ENCODE measurements at places on chromosomes 1 and 21. TPM values are rescaled to one million over a fixed set of nuclear protein-coding genes. Genes with fewer than 3 reads are reported as not detected.

GRCh38 chr1:179708434-179709195, 34.5 kb upstream of the FAM163A start:
- no peaks in the 10 kb centered on the region for H3K36me3 ChIP-seq
- H3K4me3 ChIP-seq: no peak overlapping the region
- no peak overlapping the region for H3K27ac ChIP-seq
- peaks cover 3% of the 10 kb centered on the region for H3K27me3 ChIP-seq
- DNase-seq: no peak

- peaks cover 65% of the 10 kb centered on the region for H3K36me3 ChIP-seq
- H3K4me1 ChIP-seq: peaks cover 91% of the 10 kb centered on the region
- H3K4me3 ChIP-seq: peak overlapping the region; percentile 74
Measured at GRCh38 chr1:40383488-40384412, 10.2 kb downstream of the SMAP2 start.

DNA sequence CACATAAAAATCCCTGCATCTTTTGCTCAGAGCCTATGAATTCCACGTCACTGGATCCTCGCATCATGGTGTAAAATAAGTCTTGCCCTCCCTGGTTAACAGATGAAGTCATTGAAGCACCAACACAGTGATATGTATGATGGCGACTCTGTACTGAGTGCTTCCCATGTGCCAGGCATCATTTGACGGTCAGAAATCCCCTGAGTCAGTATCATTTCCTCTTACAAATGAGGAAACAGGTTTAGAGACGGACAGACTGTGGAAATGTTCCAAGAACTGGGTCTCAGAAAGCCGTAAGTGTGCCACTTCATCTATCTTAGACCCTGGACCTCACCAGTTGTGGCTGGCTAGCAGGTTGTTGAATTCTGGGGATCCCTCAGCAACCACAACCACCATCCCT, 5.1 kb upstream of the OLFML2B start:
- DNase-seq: no peak
- H3K4me1 ChIP-seq: peaks cover 4% of the 10 kb centered on the region
- H3K4me3 ChIP-seq: no peak overlapping the region
- H3K27ac ChIP-seq: no peak overlapping the region
- peaks cover 33% of the 10 kb centered on the region for H3K27me3 ChIP-seq
- H3K36me3 ChIP-seq: no peaks in the 10 kb centered on the region

Gene PGLYRP4
- total RNA-seq: not detected

- no peak overlapping the region for H3K27ac ChIP-seq
- H3K4me1 ChIP-seq: peaks cover 15% of the 10 kb centered on the region
- H3K4me3 ChIP-seq: peak overlapping the region; percentile 33
- H3K27me3 ChIP-seq: peaks cover 9% of the 10 kb centered on the region
Measured at GRCh38 chr1:223133824-223134435, 9.1 kb downstream of the TLR5 start.

GRCh38 chr1:222557148-222557547, 9.2 kb upstream of the HHIPL2 start:
- no peak overlapping the region for H3K27ac ChIP-seq
- H3K4me1 ChIP-seq: no peaks in the 10 kb centered on the region
- H3K27me3 ChIP-seq: no peaks in the 10 kb centered on the region

Gene KCNA3
- total RNA-seq: 20.0 TPM

GRCh38 chr1:180435566-180435965, 66.8 kb downstream of the ACBD6 start:
- H3K27ac ChIP-seq: no peak overlapping the region
- no peaks in the 10 kb centered on the region for H3K27me3 ChIP-seq
- peaks cover 6% of the 10 kb centered on the region for H3K4me1 ChIP-seq
- no peak for DNase-seq
- no peak overlapping the region for H3K4me3 ChIP-seq

DNA sequence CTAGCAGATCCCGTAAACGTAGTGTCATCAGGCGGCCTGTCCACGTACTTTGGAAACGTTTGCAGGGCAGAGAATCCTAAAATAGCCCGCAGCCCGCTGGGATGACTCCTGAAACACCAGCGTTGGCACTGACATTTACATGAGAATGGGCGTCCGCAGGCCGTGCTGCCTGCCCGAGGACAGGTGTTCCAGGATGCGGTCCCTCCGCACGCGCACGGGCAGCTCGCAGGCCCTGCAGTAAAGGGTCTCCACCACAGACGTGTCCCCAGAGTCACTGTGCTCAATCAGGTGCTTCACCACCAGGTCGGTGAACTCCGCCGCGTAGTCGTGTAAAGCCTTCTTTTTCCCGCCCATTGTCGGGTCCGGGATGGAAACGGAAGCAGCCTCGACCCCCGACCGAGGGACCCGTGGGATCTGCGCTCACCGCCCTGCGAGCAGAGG, 5.8 kb upstream of the CCDC27 start:
- H3K36me3 ChIP-seq: peaks cover 4% of the 10 kb centered on the region
- peaks cover 32% of the 10 kb centered on the region for H3K4me1 ChIP-seq
- H3K4me3 ChIP-seq: peak overlapping the region; percentile 77

- no peaks in the 10 kb centered on the region for H3K36me3 ChIP-seq
- DNase-seq: no peak
Measured at GRCh38 chr1:230827801-230828200, 40.5 kb downstream of the C1orf198 start.

DNA sequence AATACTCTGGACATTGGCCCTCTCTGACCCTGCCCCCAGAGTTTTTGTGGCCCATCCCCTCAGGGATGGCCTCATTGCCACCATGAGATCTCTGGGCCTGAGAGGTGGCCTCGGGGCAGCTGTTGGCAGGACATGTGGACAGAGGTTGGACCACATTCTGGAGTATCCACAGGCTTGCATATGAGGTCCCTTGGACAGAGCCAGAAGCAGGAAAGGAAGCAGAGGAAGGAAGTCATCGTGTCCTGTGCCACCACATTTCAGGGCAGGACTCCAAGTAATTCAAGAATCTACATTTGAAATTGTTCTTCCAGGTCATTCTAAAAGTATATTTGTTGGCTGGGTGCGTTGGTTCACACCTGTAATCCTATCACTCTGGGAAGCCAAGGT, 95.9 kb upstream of the PPP2R5A start:
- no peaks in the 10 kb centered on the region for H3K36me3 ChIP-seq
- H3K4me3 ChIP-seq: no peak overlapping the region
- H3K27me3 ChIP-seq: no peaks in the 10 kb centered on the region
- no peak for DNase-seq
- peaks cover 19% of the 10 kb centered on the region for H3K4me1 ChIP-seq

DNA sequence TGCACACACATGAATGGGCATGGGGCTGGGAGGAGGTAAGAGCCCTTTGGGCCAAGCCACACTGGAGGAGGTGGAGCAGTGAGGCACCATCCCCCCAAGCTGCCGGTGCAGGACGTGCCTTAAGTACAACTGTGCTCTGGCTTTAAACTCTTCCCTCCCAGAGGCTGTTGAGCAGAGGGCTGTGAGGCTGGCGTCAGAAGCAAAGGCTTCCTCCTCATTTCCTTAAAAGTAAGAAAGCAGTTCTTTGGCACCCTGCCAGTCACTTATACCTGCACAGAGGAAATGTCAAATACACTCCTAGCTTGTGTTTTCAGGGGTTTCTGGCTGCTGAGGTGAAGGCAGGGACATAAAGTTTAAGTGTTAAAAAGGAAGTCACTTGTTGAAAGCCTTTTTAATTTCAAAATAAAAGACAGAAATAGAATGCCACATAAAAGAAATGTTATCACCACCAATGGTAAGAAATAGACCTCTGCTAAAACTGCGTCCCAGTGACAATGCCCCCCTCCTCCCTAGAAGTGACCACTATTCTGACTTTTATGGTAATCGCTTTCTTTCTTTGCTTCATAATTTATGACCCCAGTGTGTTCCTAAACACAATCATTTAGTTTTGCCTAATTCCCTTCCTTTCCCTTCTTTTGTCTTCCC, 33.0 kb downstream of the LAMC2 start:
- no peaks in the 10 kb centered on the region for H3K36me3 ChIP-seq
- H3K27me3 ChIP-seq: no peaks in the 10 kb centered on the region
- DNase-seq: peak; percentile 35
- no peak overlapping the region for H3K27ac ChIP-seq
